ENCODE measurements at places on chromosomes 3 and 15.

GRCh38 chr15:70559265-70560239 is 203.8 kb downstream of the UACA start:
- DNase-seq = no peak

DNA sequence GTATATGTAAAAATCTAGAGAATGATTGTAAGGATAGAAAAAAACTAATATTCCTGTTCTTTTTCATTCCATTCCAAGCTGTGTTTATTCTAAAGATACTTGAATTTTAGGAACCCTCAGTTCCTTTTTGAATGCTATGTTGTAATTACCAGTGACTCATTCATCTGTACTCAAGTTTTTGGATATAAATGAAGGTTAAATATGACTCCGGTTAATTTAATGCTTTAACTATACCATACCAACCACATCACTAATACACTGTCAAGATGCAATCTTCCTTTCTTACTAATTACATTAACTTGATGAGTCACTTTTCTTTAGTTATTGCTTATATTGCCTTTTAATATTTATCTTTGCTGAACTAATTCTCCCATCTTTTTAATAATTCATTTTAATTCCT is 68.8 kb upstream of the ZNF148 start:
- DNase-seq = no peak

DNA sequence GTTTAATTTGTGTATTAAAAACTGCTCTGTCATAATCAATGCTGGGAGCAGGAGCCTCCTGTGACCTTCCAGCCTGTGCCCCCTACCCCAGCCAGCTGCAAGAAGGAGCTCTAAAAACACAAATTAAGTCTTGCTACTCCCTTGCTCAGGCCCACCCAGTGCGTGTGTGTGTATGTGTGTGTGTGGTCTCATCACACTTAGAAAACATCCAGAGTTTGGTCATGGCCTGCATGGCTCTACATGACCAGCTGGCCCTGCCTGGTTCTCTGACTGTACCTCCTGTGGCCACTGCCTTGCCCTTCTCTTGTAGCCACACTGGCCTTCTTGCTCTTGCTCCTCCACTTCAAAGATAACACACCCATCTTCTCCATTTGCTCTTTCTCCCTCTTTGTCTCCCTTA is 13.7 kb downstream of the P2RY14 start:
- no peak for DNase-seq

GRCh38 chr3:187989575-187990153 is 164.3 kb upstream of the LPP start:
- no peak for DNase-seq

GRCh38 chr3:180102134-180102533 is 65.4 kb upstream of the PEX5L start:
- DNase-seq = no peak

All from HS-27A (cell line).